ENCODE measurements at places on chromosomes 13 and 19.

- DNase-seq, result no peak
Observed at GRCh38 chr13:27810009-27810408, 17.7 kb downstream of the GSX1 start.

DNA sequence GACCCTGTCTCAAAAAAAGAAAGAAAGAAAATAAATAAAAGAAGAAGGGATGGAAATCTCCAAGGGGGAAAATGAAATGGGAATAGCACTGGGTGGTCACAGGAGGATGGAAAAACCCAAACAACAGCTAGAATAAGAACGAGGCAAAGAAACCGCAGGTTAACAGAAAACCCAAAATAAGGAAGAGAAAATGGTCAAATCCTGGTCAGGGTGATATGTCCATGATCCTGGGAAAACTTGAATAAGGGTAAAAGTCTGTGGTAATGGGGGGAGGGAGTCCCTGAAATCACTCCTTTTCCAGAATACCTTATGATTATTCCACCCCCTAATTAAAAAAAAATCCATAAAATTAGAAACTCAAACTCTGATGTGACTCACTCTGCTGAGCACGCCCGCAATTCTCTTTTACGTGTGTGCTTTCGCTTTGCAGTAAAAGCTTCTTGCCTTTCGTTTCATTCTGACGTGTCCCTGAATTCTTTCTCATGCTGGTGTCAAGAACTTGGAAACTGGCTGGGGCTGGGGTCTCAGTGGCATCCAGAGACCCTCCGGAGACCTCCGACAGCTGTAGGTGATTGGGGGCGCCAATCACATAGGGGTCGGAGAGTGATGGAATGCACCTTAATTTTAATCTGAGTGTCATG lies 4.3 kb upstream of the NAXD start:
- DNase-seq, result no peak

GRCh38 chr19:33309826-33310225 lies 7.5 kb upstream of the CEBPA start:
- no peak for DNase-seq

DNA sequence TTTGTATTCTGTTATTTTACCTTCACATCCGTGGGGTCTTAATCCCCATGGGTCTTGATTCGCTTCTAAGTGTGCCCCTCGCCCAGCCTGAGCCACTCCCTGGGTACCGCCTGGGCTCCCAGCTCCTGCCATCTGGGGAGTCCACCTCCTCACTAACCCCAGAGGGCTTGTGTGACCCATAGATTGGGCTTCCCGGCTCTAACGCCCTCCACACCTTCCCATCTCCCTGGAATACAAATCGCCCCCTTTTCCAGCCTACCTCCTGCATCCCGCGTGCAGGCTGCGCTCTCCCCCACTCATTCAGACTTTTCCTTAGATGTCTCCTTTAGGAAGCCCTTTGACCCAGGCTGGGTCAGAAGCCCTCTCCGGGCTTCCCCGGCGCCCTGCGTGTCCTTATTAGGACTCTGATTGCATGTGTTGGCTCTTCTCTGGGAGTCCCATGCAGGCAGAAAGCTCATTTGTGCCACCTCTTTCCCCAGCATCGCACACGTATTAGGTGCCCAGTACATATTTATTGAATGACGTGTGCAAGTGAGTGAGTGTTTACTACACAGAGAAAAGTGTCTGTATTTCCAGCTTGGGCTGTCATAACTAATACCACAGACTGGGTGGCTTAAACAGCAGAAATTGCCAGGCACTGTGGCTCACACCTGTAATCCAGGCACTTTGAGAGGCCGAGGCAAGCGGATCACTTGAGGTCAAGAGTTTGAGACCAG lies 757 bp downstream of the CCDC124 start:
- no peak for DNase-seq

- DNase-seq, result peak; percentile 79
Observed at GRCh38 chr19:3275583-3276340, 51.3 kb downstream of the CELF5 start.

GRCh38 chr13:113845723-113846635 lies 17.9 kb downstream of the GAS6 start:
- DNase-seq, result no peak

Data from stimulated activated CD8-positive, alpha-beta memory T cell treated with anti-CD3 and anti-CD28 coated beads, Interleukin-12 subunit alpha, Interleukin-12 subunit beta, amount 100 ng/mL, for 1 hour (primary cell).